Mucosa of gallbladder (tissue), 1 donor: ENCODE measurements at places on chromosomes 1 and 21.

GRCh38 chr1:168100315-168101002 is 36.3 kb downstream of the GPR161 start:
- no peak for DNase-seq

DNA sequence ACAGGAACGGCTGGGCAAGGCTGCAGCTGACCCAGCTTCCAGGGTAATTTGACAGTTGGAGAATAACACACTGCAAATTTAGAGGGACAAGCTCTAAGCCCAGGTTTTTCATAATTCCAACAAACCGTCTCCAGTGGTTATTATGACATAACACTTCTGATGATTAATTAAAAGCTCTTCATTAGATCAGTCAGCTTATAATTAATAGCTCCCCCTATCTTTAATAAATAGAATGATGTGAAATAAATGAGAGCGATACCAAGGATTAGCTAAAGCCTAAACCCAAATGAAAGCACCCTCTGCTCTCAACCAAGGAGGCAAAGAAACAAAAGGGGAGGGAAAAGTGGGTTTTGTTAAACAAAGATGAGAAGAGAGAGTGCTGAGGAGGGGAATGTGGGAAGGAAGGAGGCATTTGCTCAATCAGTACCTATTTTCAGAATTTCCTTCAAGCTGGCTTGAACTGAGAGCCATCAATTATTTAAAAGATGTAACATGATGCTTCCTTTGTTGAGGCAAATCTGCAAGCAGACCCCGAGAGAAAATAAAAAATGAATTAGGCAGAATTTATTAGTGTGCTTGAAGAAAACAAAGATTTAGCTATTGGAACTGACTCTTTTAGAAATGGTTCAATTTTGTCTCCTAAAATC is 221.8 kb upstream of the ESRRG start:
- DNase-seq: no peak

- no peak for DNase-seq
Observed at GRCh38 chr1:151292207-151293030, 10.3 kb downstream of the ZNF687 start.

DNA sequence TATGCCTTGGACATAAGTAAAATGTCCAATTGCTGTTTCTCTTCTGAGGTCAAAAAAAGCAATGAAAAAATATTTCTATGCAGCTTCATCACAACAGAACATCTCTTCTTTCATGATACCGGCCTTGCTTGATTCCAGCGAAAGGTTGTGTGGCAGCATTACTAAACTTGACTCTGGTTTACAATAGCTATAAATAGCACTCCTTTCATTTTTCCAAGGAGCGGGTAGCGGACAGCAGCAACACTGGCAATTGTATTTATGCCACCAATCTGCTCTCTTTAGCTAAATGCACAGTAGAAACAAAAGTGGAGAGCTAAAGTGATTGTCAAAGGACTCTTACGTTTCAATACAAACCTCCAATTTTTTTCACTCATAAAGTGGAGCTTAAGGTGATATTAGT is 7.5 kb upstream of the DAB1 start:
- DNase-seq: no peak

DNA sequence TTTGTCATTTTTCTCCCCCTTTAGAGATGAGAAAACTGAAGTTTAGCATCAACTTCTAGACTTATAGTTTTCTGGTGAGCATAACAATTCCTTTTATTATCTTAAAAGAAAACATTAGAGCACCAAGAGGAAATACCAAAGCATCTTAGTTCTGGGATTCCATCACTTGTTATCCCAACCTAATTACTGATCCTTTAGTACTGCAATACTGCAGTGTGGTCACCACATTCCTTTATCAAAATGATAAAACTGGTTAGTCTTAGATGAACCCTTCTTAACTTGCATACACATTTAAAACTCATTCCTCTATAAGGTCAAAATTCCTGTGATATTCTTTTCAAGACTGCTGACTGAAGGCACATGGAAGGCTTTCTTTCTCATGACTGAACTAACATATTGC is 23.1 kb downstream of the SOD1 start:
- DNase-seq: no peak

- DNase-seq: no peak
Observed at GRCh38 chr1:17198476-17199258, 6.3 kb upstream of the PADI1 start.

DNA sequence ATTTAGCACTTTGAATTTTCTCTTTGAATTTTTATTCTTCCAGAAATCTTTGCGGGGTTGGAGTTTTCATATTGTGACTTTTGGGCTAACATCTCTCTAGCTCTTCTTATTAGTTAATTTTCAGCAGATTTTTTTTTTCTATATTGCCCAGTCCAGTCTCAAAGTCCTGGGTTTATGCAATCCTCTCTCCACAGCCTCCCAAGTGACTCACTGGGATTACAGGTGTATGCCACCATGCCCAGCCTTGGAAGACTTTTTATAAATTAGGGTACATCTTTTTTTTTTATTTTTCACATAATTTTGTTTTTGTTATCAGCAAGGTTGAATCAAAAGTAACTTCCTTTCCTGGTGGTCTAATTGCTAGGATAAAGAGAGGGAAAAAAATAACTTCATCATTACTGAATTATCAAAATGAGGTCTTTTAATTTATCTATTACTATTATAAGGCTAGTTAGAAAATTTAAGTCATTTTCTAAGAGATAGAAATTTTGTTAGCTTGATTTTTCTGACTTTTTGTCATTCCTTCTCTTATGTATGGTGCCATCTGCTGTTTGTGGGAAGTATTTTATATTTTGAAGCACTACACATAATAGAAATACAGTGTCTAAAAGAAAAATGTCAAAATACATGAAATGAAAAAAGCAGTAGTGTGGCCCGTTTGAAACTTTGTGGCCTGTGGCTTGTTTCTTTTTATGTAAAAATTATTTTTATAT is 273.4 kb upstream of the CACYBP start:
- no peak for DNase-seq

DNA sequence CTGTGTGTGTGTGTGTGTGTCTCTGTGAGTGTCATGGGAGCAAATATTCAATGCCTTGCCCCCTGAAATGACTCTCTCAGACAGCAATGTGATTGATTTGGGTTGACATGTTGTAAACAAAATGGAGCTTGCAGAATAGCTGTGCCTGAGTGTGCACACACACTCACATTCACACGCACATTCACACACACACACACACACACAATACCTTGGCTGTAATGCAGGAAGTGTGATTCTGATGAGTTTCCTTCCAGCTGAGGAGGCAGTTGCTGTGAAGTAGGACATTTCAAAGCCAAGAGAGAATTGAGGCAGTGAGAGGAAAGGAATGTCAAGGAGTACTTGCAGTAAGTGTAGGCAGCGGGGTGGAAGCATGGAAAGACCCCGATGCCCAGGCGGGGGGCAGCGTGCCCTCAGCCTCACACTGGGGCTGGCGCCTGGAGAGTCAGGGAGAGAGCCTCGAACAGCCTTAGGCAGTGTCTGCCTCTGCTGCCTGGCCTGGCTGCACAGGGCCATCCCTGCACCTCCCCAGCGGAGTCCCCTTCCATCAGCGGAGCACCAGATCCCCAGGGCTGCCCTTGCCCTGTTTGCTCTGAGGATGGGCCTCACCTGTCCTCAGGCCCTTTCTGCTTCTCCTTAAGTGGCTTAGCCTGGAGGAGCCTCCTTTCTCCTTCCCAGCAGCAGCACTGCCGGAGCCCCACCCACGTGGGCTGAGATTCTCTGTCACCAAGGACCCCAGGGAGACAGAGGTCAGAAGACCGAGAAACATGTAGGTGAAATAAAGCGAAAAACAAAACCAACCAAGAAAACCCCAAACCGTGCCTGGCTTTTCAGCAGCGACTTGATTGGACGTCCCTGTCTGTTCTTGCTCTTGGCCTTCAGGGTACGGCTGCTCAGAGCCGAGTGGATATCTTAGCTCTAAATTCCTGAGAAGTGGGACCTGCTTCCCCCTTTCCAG is 9.2 kb downstream of the VASH2 start:
- no peak for DNase-seq

DNA sequence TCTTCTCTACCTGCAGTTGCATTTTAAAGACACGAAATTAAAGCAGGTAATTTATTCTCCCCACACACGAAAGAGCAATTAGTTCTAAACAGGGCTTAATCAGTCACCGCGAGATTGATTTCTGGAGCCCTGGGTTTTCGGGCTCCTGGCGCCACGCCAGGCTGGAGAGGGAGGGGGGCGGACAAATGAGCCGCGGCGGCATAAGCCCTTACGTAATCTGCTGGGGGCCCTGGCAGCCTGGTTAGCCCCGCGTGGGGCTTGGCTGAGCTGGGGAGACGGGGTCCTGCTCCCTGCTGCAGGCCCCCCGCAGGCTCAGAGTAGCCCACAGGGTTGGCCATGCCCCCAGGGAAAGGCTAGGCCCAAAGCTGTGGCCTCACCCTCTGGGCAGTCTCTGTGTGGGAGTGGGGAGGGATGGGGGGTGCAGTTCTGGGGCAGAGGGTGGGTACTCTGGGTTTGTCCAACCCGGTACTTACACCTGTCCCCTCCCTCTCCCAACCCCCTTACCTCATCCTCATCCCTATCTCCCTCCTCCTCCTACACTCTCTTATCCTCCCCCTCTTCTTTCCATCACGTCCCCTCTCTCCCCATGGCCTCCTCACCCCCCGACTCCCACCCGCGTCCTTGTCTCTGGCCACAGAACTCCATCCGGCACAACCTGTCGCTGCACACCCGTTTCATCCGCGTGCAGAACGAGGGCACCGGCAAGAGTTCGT is 19.9 kb downstream of the FOXO6 start:
- peak; percentile 76 for DNase-seq

DNA sequence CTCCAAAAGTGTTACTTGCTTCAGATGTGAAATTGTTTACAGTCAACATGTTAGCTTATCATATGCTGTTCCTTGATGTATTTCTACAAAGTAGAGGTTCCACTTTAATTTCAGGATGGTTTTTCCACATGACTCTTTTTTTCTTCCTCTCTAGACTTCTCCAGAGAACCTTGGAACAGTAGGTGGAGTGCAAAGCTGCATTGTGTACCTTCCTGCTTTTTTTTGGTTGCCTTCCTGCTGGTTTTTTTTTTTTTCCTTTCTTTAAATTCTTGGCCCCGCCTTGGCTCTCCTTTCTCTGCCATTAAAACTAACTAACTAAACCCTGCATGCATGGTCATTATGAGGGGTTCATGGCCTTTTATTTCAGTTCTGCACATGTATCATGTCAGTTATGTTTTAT is 48.2 kb upstream of the RCC1 start:
- DNase-seq: no peak

GRCh38 chr1:43206600-43207228 is 34.6 kb downstream of the CFAP57 start:
- DNase-seq: peak; percentile 27

GRCh38 chr1:33819913-33820311 is 44.0 kb upstream of the HMGB4 start:
- DNase-seq: no peak

DNA sequence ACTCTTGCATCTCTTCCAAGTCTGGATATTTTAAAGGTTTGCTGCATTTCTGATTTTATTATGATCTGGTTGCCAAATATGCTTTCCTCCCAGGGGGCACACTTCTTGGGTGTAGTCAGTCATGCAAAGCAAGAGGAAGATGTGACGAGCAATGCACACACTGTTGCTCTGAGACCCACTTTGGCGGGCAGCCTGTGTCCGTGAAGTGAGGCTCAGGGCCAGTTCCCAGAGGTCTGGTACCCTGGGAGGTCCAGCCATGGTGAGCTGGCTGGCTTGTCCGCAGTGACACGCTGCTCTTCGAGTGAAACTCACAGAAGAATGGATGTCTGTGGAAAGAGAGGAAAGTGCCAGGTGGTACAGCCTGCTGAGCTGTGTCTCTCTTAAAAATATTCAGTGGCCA is 52.8 kb upstream of the EDN2 start:
- DNase-seq: no peak

- no peak for DNase-seq
Observed at GRCh38 chr21:45056296-45056904, 18.0 kb upstream of the ADARB1 start.

DNA sequence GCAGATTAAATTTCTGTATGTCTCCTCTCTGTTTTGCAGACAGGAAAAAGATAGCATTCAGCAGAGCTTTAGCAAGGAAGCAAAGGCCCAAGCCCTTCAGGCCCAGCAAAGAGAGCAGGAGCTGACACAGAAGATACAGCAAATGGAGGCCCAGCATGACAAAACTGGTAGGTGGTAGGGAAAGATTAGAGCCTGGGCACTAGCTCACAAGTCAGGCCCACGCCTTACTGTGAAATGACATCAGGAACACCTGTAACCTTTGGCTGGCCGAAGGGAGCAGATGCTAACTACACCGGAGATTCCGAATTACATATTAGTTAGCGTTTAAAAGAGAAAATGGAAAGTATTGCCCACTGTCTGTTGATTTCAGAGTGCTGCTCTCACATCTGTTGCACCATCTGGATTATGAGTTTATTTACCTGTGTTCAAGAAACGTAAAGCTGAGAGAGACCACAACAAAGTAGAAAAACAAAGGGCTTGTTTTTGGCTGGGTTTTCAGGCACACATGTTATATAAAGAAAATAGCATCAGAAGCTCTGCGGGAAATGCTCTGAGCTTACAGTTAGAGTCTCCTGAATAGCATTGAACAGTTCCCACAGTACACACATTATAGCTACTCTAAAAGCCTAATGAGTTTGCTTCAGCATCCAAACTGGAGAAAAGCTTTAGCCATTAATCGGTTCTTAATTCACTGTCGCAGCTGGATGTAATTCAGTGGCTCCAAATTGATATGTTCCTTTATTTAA is 160.0 kb downstream of the SDCCAG8 start:
- DNase-seq: no peak

- no peak for DNase-seq
Observed at GRCh38 chr1:226447932-226448665, 40.2 kb upstream of the PARP1 start.

GRCh38 chr21:17449701-17450100 is 63.1 kb upstream of the CXADR start:
- no peak for DNase-seq

- DNase-seq: no peak
Observed at GRCh38 chr1:104706631-104707147, 957.0 kb downstream of the AMY1C start.

DNA sequence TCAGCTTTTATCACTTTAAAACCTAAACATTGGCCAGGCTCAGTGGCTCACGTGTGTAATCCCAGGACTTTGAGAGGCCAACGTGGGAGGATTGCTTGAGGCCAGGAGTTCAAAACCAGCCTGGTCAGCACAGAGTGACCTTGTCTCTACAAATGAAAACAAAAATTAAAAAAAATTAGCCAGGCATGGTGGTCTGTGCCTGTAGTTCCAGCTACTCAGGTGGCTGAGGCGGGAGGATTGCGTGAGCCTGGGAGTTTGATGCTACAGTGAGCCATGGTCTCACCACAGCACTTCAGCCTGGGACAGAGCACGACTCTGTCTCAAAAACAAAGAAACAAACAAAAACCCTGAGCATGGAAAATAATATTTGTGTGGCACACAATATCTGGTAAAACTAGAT is 143.5 kb upstream of the HNRNPU start:
- DNase-seq: no peak

- no peak for DNase-seq
Observed at GRCh38 chr1:31297277-31298247, 730 bp downstream of the ZCCHC17 start.
